ENCODE measurements at places on chromosomes 2 and 18.

DNA sequence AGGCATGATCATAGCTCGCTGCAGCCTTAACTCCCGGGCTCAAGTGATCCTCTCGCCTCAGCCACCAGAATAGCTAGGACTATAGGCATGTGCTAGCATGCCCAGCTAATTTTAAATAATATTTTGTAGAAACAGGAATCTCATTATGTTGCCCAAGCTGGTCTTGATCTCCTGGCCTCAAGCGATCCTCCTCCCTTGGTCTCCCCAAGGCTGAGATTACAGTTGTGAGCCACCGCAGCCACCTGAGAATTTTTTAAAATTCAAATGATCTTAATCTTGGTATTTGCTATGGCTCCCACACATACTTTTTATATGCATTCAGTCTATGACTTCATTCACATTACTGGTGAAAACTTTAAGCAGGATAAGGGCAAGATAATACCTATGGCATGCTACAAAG, 13.1 kb downstream of the KRCC1 start:
- no peak for DNase-seq

DNA sequence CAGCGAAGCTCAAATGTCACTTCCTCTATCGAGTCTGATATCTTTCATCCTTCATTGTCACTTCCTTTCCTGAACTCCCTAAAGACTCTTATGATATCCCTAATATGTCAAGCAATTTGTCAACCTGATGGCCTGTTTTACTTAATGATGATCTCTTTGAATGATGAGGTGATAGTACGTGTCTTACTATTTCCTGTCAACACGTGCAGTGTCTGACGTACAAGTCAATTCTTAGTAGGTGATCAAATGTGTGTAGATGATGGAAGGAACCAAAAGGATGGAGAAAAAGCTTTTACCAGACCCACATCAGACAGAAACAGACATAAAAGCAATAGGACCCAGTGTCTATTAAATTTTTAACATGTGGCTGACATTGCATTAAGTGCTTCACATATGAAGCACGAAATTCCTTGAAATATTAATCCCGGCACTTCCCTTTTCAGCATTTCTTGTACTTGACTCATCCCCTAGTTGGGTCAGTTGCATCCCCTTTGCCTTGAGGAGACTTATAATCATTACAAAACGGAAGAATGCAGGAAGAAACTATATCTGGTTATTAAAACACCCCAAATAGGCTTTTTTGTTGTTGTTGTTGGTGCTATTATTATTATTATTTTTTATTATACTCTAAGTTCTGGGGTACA, 108.6 kb upstream of the NYAP2 start:
- no peak for DNase-seq

DNA sequence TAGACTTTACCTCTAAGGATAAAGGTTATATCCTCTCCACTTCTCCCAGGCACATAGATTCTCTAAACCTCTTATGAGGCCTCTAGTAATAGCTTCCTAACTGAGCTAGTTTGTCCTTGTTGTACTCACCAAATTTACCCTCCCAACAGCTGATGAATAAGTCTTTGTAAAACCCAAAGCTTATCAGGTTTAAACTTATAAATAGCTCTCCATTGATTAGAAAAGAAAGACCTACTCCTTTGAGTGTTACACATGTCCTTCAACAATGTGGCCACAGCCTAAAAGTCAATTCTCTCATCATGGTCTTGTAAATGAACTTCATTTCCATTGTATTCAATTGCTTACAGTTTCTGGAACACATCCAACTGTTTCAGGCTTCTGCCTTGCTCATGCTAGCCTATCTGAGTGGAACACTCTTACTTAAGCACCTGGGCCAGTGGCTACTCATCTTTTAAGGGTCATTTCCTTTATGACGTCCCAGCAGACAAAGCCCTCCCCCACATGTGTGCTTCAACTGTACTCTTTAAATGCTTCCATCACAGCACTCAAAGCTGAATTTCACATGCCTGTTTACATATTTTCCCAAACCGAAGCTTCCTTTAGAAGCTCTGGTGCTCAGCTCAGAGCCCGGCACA, 131.6 kb downstream of the CDH2 start:
- DNase-seq = peak; percentile 39

DNA sequence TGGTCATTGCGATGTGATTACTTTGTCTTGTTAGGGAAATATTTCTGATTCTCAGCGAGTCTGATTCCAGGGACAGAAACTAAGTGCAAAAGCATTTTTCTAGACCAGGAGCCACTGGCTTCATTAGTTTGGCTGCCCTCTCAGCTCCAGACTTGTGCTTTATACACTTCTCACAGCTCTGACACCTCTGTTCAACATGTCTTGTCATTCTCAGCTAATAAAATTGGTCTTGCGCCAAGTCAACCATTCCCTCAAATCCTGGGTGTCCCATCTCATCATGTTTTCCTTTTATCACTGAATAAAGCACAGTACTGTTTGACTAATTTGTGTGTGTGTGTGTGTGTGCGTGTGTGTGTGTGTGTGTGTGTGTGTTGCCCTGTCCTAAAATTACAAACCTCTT, 215.5 kb upstream of the EPHA4 start:
- no peak for DNase-seq

All from NCI-H774 (cell line).